ENCODE measurements at places on chromosomes 5 and 9.

DNA sequence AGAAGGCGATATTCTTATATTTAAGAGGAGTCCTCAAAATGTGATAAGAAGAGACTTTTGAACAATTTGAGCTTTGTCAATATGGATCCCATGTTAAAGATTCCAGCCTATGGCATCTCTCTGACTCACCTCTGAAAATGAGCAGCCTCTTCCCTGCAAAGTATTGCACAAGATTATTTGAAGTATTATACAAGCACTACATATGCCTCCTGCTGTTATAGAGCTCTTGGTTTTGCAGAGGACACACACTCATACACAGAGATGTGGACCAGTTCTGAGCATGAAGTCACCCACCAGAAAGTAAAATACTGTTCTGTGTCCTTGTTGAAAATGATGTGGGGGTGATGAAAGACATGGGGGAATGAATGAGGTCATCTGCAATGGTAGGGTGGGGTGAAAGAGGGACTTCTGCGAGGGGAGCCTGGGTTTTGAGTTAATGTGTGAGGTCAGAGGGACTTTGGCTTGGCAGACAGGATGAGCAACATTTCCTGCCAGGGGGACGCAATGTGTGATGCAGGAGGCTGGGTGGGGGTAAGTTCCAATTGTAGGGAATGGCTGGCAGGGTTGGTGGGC is 25.8 kb downstream of the FBXL7 start:
- DNase-seq = no peak

DNA sequence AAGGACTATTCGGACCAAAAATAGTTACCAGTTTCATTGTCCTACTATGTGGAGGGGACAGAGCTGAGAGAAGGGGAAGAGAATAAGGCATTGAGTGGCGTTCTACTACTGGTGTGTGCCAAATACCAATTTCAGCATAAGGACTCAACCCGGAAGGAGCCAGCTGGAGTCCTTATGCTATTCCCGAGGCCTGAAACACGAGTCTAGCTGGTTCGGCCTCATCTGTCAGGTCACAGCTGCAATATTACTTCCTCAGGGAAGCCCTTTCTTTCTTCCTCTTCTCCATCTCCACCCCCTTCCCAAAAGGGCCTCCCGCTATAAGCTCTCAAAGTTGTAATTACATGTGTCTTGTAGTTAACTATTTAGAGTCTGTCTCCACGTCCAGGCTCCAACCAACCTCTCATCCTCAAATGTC is 20.5 kb upstream of the FER start:
- no peak for DNase-seq

- no peak for DNase-seq
Observed at GRCh38 chr9:110812886-110813285, 144.3 kb downstream of the MUSK start.

DNA sequence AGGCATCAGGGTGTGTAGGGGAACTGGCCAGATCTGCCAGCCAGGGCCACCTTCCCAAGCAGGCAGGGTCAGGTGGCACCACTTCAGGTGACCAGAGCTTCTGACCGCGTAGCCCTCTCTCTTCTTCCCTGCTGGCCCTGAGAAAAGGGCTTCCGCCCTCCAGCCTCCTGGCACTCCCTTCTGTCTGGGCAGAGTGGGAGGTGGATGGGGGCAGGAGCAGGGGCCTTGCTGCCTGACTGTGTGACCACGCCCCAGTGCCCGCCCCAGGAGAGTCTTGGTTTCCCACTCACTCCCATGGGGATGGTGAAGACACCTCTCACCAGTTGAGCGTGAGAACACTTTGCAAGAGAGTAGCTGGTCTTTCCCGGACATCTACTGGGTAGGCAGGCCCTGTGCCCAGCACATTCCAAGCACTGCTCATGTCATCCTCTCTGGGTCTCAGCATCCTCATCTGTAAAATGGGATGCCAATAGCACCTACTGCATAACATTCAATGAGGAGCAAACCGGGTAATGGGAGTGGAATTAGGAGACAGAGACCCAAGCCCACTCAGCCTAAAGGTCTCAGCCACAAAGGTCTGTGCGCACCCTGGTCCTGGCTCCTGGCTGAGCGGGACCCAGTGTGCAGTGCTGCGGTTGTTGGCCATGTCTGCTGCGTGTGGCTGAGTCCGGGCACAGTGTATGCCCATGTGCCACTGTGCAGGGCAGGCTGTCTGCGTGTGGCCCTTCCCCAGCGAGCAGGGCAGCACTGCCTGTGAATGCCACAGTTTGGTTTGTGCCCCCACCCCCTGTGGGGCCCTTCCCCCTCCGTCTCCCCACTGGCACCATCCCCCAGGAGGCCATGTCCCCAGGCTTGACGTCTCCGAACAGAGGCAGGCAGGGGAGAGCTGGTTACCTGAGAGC is 179.1 kb upstream of the IER5L start:
- no peak for DNase-seq

DNA sequence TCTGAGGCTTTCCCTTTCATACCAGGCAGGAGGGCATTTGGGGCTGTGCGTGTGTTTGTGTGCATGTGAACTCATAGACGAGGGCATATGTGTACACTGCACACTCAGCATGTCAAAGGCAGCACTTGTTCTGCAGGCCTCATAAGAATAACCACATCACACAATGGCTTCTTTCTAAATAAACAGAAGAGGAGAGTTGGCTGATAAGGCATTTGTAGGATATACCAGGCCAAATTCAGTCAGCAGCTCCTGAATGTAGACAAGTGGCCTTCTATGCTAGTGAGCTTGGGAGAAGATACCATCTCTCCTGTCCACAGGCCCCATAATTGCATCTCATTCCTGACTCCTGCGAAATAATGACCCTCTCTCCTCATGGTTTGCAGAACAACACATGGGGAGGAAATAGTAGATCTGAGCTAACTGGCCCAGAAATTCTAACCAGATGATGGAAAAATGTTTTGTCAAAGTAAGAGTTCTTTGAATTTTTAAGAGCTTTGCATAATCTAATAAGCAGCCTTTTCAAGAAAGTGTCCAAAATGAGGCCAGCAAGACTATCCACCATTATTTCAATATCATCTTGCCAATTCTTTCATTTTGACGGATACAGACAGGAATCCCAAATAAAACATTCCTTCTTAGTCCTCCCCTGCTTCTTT is 60.5 kb upstream of the GAS1 start:
- no peak for DNase-seq

DNA sequence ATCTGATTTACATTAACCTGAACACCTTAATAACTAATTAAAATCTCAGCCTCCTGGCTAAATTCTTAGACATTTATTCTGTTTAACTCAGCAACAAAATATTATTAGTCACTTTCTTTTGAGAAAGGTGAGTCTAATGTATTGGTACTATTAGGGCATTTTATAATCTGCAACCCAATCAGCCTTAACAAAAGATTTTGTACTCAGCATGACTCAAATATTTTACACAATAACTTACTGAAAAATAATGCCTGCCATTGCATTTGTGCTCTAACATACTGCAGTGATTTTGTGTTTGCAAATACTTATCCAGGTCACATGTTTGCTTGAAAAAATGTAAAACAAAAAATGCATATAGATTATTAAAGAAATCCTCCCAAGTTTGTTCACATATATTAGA is 1129.9 kb downstream of the TAF11L14 start:
- no peak for DNase-seq

DNA sequence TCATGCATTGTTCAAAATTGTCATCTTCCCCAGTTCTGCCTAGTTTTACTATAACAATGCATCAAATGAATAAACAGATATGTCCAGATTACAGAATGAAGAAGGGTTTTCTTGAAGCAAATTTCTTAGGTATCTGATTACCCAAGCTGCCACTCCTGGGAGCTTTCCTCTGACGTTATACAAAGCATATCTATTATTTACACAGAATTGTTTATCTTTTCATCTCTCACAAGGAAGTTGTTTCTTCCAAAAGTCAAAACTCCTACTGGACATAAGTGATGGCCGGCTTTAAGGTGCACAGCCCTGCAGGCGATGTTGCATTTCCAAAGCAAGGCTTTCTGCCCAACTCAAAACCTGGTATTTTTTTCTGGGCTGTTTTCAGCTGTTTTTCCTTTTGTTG is 73.4 kb upstream of the ANKH start:
- no peak for DNase-seq

GRCh38 chr5:5387777-5388176 is 34.7 kb upstream of the ICE1 start:
- DNase-seq = no peak

- DNase-seq = no peak
Observed at GRCh38 chr5:154590093-154590724, 112.2 kb upstream of the HAND1 start.

Data from activated T-cell treated with anti-CD3 and anti-CD28 coated beads for 24 hours (primary cell).